ENCODE measurements at places on chromosomes 3 and 15.

DNA sequence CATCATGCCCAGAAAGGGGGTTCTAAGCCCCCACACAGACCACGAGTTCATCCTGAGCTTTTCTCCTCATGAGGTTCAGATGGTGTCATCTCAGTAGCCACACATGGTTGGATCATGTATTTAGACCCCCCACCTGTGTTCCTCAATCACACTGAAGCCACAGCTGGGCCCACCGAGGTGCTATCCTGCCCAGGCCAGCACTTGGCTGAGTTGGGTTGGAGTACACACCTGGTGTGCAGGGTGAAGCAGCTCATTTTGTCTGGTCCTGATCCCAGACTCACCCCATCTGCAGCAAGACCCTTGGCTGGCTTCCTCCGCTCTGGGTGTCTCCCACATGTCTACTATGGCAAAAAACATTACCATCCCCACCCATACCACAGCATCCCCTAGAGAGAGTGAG lies 41.9 kb downstream of the ACAA1 start:
- no peak for DNase-seq

GRCh38 chr3:160005004-160005403 lies 16.4 kb downstream of the IL12A start:
- no peak for DNase-seq

- no peak for DNase-seq
These were observed 705 bp downstream of the DLL4 start for GRCh38 chr15:40929660-40930429.

- no peak for DNase-seq
These were observed 375.0 kb downstream of the MECOM start for GRCh38 chr3:169288553-169288952.

GRCh38 chr3:37163262-37164015 lies 10.9 kb downstream of the LRRFIP2 start:
- DNase-seq = no peak

DNA sequence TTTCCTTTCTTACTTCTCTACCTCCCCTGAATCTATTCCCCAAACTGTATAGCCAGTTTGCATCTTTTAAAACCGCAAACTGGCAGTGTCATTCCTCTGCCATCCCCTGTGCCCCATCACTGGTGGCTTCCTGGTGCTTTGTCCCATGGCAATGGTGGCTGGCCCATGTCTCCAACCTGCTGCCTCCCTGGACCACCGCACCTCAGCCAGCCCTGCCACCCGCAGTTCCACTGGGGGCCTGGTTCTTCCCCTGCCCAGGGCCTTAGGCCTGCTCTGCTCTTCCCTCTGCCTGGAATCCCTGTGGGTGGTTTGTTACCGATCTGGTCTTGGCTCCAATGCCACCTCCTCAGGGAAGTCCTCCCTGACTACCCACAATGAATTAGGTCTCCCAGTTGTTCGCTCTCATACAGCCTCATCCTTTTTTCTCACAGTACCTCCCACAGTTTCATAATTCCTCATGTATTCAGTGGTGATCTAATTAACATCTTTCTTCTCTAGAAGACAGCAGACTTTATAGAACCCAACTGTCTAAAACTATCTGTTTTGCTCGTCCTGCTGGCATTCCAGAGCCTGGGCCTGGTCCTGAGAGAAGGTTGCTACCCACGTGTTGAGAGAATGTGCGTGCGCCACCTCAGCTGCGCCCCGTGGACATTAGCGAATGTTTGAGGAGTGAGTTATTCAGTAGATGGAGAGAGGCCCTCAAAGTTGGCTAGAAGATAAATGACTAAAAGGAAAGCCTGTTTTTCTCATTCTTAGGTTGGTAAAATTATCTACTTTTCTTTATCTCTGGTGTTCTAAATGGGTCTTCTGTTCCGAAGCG lies 130.1 kb downstream of the DNAJB8 start:
- DNase-seq = no peak

GRCh38 chr3:11245827-11246662 lies 26.2 kb upstream of the ATG7 start:
- no peak for DNase-seq

DNA sequence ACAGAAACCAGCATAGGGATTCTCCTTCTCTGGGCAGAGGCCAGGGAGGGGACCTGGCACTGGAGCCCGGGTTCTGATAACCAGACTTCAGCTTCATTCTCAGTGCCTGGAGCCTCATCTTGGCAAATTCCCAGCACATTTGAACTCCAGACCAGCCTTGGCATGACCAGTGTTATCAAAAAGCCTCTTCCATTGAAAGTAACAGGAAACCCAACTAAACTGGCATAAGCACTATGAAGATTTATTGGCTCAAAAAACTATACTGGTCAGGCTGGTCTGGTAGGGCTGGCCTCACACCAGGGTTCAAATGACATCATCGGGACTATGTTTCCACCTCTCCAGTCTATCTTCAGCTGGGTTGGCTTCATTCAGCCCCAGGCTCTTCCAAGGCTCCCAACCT lies 48.1 kb upstream of the THUMPD3 start:
- no peak for DNase-seq

DNA sequence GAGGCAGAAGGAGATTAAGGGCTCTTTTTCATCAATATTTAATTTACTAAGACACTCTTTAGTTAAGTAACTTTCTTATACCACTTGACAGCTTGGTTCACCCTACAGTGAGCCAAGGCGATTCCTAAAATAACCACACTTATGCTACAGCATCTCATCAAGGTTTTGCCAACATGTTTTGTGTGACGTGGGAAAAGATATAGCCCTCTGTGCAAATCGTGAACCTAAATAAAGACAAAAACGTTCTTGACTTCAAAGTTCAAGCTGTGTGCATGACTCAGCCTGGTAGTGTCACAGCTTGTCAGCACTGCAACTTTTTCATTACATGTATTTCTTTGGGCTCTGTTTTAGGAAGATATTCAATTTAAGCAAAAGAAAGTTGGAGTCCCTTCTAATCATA lies 297.0 kb upstream of the EPHA3 start:
- DNase-seq = no peak

DNA sequence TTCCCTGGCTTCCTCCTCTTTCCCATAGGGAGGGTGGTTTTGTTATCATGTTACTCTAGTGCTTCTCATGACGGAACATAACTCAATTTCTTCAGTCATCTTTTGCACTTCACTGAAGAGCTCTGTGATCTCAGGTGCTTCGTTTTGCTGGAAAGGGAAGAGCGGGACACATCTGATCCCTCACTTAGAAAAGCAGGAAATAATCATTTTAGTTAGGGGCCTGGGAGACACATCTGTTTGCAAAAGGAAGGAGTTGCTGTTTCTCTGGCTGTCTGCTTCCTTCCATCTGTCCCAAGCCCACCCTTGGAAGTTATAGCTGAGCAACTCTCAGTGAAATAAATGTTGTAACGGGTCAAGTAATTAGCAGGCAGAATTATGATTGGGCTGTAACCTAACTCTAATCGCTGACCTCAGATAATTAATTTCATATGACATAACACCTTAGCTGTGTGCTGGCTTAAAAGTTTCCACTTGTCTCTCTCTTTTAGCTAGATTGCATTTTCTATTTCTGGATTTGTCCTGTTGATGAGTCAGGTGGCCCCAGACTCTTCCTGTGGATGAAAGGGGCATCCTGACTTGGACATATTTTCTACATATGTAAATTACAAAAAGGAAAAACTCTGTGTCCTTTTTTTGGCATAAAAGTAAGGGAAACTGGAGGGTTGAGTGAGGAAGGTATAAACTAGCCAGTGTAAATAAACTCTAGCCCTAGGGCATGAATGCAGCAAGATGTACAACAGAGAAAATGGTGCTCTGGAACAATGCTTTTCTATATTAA lies 11.0 kb upstream of the FILIP1L start:
- DNase-seq = no peak

GRCh38 chr3:112136959-112137693 lies 4.1 kb upstream of the GCSAM start:
- no peak for DNase-seq

- DNase-seq = no peak
These were observed 26.6 kb upstream of the GBE1 start for GRCh38 chr3:81788044-81788443.

DNA sequence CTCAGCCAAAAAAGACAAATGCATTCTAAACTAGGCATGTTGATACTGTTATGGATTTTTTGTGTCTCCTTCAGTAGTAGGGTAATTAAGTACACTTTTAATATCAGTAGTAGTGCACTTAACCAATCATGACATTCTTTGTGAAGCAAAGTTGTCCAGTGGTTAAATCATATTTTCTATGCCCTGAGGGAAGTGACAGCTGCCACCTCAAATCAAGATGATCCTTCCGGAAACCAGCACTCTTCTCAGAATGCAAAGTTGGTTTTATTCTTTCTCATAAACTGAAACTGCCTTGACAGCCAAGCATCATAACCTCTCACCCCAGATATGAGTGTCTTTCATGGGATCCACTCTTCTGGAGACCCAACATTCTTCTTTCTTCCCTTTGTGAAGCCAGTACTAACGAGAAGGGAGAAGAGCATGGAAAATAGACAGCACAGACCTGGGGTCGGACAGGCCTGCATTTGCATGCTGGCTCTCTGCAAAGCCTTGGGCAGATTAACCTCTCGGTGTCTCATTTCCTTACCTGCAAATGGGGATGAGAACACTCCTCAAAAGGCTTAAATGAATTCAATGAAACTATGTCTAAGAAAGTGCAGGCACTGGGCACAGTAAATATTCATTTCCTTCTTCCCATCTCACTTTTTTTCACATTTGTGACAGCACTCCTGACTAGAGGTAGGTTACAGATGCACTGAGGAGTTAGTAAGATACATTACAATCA lies 13.2 kb downstream of the AAGAB start:
- DNase-seq = no peak

DNA sequence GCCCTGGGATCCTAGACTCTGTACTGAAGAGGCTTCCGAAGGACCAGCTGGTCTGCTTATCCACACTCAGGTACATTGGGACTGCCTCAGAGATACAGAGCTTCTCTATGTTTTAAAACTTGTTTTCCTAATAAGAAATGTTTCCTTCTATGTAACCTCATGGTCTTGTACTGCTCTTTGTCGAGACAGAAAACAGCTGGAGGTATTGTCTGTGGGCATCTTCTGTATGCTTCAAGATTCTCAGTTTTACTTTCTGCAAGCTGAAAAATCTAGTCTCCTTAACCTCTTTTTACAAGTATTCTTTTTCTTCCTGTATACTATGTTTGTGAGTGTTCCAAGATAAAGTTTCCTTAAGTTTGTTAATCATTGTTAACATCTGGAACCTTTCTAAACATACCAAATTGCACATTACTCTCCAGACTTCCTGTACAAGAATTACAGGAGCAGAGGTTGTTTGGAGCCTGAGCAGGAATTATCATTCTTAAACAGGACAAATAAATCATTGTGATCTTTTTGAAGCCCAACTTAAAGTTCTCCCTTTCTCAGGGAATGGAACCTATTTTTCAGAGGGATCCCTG lies 358.3 kb upstream of the CFAP20DC start:
- DNase-seq = no peak

- DNase-seq = no peak
These were observed 307.9 kb upstream of the CBLB start for GRCh38 chr3:106176734-106177133.

DNA sequence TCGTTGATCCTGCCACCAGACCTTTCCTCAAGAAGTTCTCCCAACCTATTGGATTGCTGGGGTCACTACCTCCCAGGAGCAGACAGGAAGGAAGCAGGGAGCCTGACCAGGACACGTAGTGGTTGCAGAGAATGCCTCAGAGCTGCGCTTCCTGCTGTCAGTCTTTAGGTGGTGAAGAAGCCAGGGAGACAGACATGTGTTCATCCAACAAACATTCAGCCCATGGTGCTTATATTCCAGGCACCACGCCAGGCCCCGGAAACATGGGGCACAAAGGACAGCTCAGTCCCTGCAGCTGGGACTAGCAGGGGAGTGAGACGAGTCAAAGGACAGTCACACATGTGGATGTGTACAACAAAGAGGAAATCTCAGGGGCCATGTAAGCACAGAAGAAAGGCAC lies 26.0 kb upstream of the CORO2B start:
- no peak for DNase-seq

DNA sequence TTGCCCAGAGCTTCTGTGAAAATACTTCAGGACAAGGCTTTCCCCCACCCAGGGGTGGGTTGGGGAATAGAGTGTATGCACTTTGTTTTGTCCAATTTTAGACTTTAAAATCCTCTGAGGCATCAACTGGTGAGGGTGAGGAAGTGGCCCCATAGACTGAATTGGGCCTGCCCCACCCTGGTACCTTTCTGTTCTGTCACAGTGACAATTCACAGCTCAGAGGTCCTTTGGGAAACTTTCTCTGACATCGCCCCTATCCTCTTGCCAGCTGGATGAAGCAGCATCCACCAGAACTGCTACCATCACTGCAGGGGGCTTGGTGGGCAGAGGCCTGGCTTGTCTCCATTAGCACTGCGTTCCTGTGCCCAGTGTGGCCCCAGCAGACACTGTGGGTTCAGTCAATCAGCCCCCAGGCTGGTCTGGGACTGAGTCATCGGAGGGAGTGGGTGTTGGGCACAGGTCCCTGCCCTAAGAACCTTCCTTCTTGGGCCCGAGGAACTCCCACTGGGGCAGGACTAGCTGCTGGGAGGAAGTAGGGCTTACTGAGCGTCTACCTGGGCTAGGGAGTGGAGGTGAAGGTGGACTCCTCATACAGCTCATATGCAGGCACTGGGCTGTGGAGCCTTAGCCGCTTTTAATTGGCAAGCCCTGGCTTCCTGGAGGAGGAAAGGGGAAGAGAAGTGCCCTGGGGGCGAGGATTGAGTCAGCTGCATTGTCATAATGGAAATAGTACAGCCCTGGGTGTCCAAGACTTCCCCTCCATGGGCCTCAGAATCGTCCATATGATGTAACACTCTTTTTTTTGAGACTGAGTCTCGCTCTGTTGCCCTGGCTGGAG lies 1.5 kb upstream of the PPM1M start:
- DNase-seq = no peak

DNA sequence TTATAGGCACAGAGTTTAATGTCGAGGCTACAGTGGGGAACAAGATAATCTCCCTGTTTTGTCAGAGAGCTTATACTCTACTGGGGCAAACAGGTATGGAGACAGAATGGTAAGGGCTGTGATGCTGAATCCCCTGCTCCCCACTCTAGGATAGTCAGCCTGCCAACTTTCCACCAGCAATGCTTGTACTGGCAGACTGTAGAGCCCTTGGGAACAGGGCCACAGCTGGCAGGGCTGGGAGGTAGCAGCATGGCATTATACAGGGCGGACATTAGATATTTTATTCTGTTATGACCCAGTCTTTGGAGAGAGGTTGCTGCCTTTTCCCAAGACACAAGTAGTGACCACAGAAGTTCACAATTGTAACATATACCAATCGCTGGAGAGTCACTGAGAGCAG lies 91.2 kb downstream of the ARRDC4 start:
- DNase-seq = no peak

GRCh38 chr3:46626039-46626438 lies 13.7 kb downstream of the FAM240A start:
- DNase-seq = no peak

- DNase-seq = no peak
These were observed 424.1 kb upstream of the THBS1 start for GRCh38 chr15:39156646-39157250.

DNA sequence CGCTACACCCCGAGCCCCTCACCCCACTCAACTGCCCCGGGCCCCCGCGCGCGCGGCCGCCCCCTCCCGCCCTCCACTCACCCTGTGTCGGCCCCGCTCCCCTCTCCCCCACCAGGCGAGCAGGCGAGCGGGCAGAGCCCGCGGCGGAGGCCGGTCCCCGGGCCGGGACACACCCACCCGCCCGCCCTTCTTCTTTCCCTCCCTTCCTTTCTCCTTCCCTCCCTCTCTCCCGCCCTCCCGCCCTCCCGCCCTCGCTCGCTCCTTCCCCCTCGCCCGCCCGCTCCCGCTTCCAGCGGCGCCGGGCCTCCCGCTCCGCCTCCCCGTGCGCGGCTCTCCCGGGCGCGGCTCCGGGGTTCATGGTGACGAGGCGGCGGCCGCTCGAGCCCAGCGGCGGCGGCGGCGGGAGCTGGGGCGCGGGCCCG lies at the start of gene CTDSPL:
CTDSPL (plus strand) TSS at position 261 of the 422 bp plus-strand sequence. CDS start 320 bp downstream, outside the sequence.
- DNase-seq = no peak

GRCh38 chr15:41423979-41424659 lies 7.2 kb downstream of the RTF1 start:
- no peak for DNase-seq
